Stimulated activated naive CD4-positive, alpha-beta T cell (primary cell): ENCODE measurements at places on chromosomes 2 and 18.

DNA sequence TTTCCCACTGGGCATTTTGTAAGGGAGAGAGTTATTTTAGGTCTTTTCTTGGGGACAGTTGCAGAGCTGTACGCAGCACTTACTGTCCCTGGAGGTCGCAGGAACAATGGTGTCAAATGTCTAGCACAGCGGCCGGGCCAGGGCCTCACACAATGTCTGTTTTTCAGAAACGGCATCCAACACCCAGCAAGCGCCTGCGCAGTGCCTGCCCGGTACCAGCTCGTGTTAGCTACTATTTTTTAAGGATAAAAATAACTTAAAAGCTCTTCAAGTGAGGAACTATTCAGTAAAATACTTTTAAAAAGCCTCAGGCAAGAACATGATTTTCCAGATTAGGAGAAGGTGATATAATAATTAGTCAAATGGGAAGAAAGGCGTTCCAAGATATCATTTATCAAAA is 90.0 kb downstream of the MBP start:
- no peak for DNase-seq

DNA sequence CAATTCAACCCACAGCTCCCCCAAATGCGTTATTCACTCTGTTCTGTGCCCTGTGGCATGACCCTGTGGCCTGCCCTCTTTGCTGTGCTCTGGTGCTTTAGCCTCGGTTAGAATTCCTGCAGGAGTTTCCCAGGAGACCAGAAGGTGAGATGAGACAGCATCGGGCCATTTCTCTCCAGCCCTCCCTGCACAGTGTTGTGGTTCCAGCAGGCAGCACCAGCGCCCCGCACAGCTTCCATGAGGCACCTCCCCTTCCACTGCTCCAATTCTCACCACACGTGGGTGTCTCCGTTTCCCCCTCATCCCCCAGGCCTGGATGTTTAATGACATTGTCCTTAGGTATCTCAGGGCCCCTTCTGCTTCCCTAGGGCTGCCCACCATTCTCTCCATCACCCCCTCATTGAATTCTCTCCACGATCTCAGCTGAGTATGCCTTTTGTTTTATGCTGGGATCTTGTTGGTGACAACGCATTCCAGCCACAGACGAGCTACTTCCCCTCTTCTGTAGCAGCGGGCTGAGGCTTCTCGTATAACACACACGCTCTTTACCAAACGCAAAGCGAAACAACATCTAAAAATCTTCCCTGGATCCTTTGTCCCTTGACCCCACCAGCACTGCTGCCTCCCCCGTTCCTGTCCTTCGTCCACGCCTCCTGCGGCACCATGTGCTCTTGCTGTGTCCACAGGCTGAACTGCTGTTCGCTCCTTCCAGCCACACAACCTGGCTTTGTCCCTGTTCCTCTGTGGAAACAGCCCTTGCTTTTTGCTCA is 35.1 kb downstream of the ACKR3 start:
- DNase-seq: no peak

DNA sequence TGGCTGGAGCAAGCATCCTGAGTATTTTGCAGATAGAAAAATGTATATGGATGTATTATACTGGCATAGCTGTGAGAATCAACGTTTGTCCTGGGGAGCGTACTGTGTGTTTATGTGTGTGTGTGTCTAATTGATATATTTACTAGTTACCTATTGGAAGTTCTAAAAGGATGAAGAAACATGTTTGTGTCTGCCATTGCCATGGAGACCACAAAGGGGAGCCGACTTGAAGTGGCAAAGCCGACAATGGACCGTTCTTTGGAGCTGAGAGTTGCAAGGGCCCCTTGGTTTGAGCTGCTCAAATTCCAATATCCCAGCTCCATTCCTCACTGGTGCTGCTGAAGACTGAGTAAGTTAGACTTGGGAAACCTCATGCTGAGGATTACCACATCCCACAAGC is 14.3 kb upstream of the SLC25A52 start:
- no peak for DNase-seq

DNA sequence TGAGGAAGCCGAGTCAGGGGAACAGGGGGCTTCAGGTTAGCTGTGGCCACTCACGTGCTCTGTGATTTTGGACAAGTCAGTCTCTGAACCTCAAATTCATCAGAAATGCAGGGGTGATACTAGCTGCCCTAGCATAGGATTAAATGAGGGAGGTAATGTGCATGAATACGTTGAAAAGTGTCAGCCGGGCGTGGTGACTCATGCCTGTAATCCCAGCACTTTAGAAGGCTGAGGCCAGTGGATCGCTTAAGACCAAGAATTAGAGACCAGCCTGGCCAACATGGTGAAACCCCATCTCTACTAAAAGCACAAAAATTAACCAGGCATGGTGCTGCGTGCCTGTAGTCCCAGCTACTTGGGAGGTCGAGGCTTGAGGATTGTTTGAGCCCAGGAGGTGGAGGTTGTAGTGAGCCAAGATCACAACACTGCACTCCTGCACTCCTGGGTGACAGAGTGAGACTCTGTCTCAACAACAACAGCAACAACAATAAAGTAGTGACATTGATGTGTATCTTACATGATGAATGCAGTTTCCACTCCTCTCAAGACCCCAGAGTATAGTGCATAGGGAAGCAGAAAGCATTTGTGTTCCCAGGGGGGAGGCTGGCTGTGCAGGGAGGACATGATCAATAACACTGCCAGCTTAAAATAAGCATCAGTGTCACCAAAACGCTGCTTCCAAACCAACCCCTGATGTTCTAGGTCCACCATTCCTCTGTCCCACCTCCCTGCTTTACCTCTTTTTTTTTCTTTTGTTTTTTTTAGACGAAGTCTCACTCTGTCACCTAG is 68.8 kb downstream of the HNRNPLL start:
- no peak for DNase-seq

GRCh38 chr2:108594982-108595464 is 60.8 kb downstream of the LIMS1 start:
- no peak for DNase-seq

DNA sequence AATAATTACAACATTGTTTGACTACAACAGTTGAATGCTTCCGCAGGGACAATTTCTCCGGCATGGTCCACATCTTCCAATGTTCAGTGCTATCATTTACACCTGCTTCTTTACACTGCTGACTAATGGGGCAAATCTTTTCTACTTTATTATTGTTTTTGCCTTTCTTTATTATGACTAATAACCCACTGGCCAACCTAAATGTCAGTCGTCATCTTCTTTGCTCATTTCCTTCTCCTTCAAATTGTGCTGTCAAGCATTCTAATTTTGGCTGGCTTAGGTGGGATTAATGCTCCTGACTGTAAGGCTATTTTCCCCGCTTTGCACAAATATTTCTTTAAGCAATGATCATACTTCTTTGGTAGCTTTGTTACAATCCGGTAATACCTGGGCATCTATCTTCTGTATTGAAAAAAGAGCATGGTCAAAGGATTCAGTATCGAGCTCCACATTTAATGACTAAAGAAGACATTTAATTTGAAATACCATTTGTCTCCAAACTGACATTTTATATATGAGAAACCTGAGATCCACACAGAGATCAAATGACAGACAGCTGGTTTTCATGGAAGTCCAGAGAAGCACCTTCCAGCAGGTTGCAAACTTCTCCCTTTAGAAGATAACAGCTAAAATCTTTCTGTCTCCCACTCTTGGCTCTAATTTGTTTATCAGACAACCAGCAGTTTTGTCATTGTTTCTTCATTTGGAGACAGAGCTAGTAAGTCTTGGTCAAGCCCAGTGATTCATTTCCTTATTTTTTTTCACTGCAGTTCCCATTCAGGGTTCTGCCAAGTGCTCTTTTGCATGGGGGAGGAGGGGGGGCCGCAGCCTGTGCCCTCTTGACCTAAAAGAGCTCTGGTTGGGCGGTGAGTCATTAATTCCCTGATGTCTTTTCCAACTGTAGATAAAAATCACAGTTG is 132.9 kb downstream of the SOCS6 start:
- DNase-seq: no peak

GRCh38 chr2:46187112-46187618 is 110.0 kb upstream of the EPAS1 start:
- DNase-seq: peak; percentile 4
